ENCODE measurements at places on chromosomes 13 and 19. TPM values are rescaled to one million over a fixed set of nuclear protein-coding genes. Genes with fewer than 3 reads are reported as not detected.

- no peak overlapping the region for H3K4me3 ChIP-seq
- H3K27me3 ChIP-seq = no peaks in the 10 kb centered on the region
- no peak overlapping the region for H3K27ac ChIP-seq
- H3K36me3 ChIP-seq = no peaks in the 10 kb centered on the region
Observed at GRCh38 chr19:50878851-50879250, 5.6 kb downstream of the KLK2 start.

DNA sequence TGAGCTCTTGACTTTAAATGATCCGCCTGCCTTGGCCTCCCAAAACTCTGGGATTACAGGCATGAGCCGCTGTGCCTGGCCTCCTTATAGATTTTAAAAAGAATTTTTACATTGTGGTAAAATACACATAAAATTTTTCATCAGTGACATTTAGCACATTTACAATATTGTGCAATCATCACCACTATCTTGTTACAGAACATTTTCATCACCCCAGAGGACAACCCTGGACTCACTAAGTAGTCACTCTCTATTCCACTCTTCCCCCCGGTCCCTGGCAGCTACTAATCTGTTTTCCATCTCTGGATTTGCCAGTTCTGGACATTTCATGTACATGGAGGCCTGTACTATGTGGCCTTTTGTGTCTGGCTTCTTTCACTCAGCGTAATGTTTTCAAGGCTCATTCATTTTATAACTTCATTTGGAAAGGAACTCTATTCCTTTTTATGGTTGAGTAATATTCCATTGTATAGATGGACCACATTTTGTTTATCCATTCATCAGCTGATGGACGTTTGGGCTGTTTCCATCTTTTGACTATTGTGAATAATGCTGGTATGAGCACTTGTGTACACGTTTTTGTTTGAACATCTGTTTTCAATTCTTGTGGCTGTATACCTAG lies 19.9 kb downstream of the MEGF8 start:
- no peak overlapping the region for H3K27ac ChIP-seq
- H3K4me1 ChIP-seq = no peaks in the 10 kb centered on the region
- no peak overlapping the region for H3K4me3 ChIP-seq
- H3K36me3 ChIP-seq = no peaks in the 10 kb centered on the region

DNA sequence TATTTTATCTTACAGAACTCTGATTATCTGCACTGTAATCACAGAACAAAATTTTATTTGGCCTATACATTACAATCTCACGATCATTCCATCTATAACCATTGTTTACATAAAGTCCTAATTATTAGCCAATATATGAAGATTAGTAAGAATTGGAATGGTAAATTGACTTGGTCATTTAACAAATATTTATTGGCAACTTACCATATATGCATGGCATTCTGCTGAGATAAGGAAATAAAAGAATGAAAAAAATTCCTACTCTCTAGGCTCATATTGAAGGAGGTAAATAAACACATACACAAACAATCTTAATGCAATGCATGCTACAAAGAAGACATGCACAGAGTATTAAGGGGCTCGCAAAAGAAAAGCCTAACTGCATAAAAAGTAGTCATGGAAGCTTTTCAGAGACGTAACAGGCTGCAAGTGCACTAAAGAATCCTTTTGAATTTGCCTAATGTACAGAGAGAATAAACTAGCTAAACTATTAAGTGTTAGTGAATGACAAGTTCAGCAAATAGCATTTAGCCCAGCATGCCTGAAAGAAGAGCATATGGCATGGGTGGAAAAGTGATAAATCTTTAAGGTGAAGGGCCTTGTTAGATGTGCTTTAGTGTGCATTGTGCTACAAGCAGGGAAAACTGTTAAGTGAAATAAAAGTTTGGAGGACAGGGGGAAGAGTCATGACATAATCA lies 1131.1 kb downstream of the PCDH9 start:
- no peak for DNase-seq
- H3K36me3 ChIP-seq = no peaks in the 10 kb centered on the region
- no peaks in the 10 kb centered on the region for H3K4me1 ChIP-seq
- H3K27ac ChIP-seq = no peak overlapping the region
- H3K4me3 ChIP-seq = no peak overlapping the region

- H3K36me3 ChIP-seq = no peaks in the 10 kb centered on the region
- no peaks in the 10 kb centered on the region for H3K4me1 ChIP-seq
- no peak overlapping the region for H3K27ac ChIP-seq
- H3K4me3 ChIP-seq = no peak overlapping the region
Observed at GRCh38 chr13:26923824-26924605, 163.4 kb upstream of the GPR12 start.

Gene PSG6
- not detected for total RNA-seq

Measured in GM12878 (cell line).